Lower leg skin (tissue), 4 donors: ENCODE measurements at places on chromosomes 6 and 20.

- DNase-seq: no peak
Measured at GRCh38 chr6:109695468-109695867, 4.4 kb downstream of the FIG4 start.

DNA sequence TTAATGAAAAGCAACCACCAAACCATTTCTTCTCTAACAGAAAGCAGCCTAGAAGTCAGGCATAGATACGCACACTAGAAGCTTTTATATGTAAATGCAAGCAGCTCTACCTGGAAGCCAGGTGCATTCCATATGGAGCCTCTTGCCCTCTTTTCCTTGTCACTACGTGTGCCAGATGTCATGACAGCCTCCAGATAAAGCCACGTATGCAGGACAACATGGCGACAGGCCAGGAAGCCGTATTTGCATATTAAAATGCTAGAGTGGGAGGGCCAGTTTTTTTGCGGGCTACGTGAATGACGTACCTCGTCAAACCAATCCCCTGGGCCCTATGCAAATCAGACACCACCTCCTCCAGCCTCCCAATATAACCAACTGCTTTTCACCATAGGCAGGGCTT is 308.1 kb upstream of the SPTLC3 start:
- no peak for DNase-seq

- DNase-seq: no peak
Measured at GRCh38 chr6:144423167-144423566, 138.0 kb downstream of the UTRN start.

DNA sequence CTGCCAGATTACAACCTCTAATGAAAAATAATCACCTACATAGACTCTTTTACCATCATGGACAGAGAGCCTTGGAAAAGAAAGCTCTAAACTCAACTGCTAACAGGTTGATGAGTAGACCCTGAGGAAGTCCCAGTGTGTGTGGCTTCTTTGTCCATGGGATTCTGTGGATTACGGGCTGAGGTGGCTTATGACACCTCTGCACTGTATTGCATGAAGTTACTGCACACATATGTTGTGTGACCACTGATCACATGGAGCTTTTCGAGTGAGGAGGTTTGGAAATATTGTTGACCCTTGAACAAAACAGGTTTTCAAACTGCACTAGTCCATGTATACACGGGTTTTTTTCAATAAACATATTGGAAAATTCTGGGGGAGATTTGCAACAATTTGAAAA is 124.4 kb downstream of the RIN2 start:
- no peak for DNase-seq

GRCh38 chr6:118869350-118869749 is 24.6 kb upstream of the ASF1A start:
- no peak for DNase-seq

DNA sequence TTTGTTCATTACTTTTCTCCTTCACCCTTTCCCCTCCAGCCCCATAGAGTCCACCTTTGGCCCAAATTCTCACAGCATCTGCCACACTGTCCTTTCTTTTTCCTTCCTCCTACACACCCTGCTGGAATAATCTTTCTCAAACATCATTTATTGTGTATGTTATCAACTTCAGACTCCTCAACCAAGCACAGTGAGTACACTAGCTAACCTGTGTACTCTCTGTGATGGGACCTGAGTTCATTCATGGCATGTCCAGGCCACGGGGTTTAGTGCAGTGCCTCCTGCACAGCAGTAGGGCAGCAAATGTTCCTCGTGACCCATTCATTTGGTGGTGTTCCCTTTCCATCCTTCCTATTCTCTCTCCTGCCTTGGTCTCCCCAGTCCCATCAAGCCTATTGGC is 7.1 kb upstream of the ARMC12 start:
- DNase-seq: no peak

DNA sequence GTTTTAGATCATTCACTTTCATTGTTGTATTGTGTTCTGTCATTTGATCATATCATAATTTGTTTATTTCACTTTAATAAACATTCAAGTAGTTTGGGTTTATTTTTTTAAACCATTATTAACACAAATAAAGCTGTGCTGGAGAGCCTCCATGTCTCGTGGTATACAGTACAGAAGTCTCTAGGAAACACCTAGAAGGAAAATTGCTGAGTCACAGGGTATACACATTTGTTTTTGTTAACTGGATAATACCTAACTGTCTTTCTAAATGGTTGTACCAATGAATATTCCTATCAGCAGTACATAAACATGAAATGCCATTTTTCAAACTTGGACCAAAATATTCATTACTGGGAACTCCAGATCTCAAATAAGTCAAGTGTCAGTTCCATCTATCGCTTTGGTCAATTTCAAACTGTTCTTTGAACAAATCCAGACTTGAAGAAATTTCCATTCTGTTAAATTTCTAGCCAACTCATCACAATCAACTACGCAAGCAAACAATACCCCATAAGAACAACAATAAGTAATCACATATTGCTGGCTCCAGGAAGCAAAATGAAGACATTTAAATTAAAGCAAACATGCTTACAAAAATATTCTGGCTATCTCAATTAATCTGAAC is 138.1 kb downstream of the ATXN1 start:
- DNase-seq: no peak

DNA sequence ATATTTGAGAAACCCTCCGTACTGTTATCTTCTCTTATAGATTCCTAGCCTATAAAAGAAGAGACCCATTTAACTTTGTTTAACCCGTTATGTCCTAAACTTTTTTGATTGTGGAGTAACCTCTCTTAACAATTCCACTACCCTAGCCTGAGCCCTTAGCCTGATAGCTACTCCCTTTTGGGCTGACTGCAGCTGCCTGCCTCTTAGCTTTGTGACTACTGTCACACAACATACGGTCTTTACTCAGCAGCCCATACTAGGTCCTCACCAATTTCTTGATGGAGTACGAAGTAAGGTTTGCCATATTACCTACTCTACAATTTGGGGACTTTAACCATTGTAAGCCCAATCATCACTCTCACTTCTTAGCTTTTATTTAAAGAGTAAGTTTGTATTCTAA is 72.7 kb downstream of the QRSL1 start:
- DNase-seq: no peak

DNA sequence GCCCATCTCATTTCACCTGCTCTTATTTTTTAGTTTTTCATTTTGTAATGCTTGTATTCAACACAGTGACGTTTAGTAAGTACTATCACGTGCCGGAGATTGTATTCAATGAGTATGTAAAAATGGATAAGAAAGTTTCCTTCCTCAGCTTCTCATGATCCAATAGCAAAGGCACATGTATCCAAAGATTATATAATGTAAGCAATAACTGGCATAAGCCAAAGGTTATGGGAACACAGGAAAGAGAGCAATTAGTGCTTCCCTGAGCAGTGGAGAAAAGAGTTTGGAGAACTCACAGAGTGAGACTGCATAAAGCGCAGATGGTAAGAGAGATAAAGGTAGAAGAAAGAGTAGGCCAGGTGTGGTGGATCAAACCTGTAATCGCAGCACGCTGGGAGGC is 21.8 kb upstream of the LTV1 start:
- DNase-seq: no peak

GRCh38 chr6:112482373-112482772 is 135.2 kb downstream of the RFPL4B start:
- DNase-seq: no peak

GRCh38 chr6:107440936-107441335 is 18.4 kb downstream of the PDSS2 start:
- DNase-seq: no peak

- DNase-seq: no peak
Measured at GRCh38 chr20:4729265-4729664, 7.6 kb downstream of the PRND start.

DNA sequence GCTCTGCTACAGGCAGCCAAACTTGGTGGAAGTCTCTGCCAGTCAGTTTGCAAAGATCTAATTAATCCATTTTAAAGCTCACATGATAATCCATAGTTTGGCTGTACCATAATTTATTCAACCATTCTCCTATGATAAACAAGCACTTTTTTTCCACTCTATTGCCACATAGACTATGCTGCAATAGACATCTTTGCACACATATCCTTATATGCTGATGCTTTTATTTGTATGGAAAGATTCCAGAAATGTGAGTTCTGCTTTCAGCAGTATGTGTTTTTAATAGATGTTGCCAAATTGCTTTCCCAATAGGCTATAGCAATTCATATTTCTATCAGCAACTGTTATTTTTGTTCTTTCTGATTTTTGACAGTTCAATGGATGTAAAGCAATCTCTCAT is 628.0 kb downstream of the KIF16B start:
- no peak for DNase-seq

DNA sequence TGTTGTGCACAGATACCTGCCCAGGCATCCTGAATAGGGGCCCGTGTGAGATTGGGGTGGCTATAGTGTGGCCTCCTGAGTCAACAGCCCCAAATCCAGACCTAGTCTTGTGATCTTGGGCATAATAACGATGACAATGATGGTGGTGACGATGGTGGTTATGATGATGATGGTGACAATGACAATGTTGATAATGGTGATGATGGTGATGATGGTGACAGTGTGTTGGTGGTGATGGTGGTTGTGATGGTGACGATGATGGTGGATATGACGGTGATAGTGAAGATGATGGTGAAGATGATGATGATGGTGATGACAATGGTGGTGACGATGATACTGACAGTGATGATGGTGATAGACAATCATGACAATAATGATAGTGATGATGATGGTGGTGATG is 5.1 kb upstream of the RPS21 start:
- DNase-seq: no peak

- peak; percentile 75 for DNase-seq
Measured at GRCh38 chr6:5752391-5752680, 254.4 kb downstream of the NRN1 start.

- DNase-seq: no peak
Measured at GRCh38 chr6:150409576-150410066, 40.8 kb downstream of the IYD start.

GRCh38 chr6:69835414-69836179 is 30.8 kb upstream of the COL19A1 start:
- no peak for DNase-seq

- DNase-seq: peak; percentile 73
Measured at GRCh38 chr20:51460569-51461265, 81.8 kb downstream of the NFATC2 start.

DNA sequence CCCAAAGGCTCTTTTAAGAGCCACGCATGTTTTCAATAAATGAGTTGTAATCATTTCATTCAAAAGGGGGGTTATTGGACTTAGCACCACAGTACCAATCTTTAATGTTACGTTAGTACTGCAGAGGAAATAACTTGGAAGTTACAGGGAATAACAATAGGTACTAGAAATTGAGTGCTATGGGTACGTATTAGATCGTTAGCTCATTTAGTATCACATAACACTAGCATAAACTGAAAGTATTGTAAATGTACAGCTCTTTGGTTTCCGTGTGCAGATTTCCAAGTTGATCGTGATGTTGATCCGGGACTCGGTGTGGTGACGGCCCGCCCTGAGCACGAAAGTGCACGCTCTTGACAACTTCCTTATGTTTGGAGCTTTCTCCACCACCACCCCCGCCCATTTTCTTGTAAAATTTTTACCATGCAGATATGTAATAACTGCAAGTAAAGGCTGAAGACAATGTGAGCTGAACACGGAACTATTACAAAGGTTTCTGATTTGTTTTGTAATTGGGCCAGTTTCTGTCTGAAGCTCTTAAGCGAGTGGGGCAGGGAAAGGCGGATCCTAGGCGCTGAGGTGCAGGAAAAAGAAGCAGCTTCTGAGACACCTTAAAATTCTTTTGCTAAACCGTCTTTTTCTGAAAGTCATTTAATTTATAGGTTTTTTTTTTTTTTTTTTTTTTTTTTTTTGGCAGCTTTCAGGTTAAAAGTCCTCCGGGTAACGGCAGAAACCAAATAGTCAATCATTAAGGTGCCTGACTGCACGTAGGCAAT is 71.5 kb downstream of the HFE start:
- peak; percentile 77 for DNase-seq

DNA sequence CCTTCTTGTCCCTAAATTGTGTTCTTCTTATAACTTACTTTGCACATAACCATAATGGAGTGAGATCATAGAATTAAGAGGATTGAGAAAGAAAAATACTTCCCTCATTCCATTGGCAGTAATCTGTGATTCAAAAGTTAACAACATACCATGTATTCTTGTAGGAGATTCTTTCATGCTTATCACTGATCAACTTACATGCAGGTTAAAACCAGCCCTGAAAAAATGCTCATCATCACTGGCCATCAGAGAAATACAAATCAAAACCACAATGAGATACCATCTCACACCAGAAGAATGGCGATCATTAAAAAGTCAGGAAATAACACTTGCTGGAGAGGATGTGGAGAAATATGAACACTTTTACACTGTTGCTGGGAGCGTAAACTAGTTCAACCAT is 36.5 kb upstream of the GFRAL start:
- DNase-seq: no peak

- peak; percentile 73 for DNase-seq
Measured at GRCh38 chr6:167779129-167779992, 47.4 kb upstream of the AFDN start.

DNA sequence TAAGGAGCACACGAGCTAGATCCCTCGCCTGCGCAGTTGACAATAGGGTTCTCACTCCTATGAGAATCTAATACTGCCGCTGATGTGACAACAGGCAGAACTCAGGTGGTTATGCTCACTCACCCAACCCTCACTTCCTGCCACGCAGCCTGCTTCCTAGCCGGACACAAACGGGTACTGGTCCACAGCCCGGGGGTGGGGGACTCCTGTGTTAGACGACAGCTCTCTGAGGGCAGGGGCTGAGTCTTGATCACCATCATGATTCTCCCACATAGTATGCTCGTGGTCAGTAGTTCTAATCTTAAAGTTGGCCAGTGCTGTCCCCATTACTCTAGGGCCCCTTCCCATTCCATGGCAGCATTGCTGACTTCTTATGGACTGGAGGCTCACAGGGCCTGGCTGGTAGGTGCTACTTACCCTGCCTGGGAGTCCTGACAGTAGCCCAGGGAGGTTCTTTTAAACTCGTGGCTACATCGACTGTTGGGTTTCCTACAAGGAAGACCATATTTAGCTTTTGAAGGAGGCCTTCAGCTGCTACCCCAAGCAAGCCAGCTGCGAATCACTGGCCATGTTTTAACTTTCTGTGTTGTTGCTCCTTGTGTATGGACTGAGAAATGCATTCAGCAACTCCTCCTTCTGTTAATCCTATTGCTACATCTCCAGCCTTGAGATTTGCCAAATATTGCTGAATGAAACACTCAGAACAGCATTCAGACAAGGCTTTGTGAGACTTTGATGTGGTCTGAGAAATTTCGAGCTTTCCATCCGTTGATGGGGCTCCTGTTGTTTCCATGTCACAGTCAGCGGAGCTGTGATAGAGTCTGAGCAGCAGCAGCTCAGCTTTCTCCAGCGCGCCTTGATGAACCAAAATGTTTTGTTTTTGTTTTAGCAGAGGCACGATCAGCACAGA is 300.3 kb downstream of the NRN1 start:
- no peak for DNase-seq
